BJ (cell line): ENCODE measurements at places on chromosomes 1 and 21. TPM values are rescaled to one million over a fixed set of nuclear protein-coding genes. Genes with fewer than 3 reads are reported as not detected.

Gene ADAM30
- polyA plus RNA-seq: not detected in 2 replicates

Gene OR10Z1
- polyA plus RNA-seq: not detected in 2 replicates

Gene LENEP
- polyA plus RNA-seq: not detected in 2 replicates

Gene TSSK3
- polyA plus RNA-seq: 0.39 and 0.42 TPM in 2 replicates

Gene TRABD2B
- polyA plus RNA-seq: not detected in 2 replicates

Gene LCE1D
- polyA plus RNA-seq: not detected in 2 replicates

Gene ACTL8
- 0.07 TPM in 2 replicates for polyA plus RNA-seq

Gene UBXN10
- polyA plus RNA-seq: not detected in 2 replicates

Gene SNX7
- polyA plus RNA-seq: 13.4 and 36.4 TPM in 2 replicates

GRCh38 chr1:229894532-229894931 lies 172.5 kb upstream of the GALNT2 start:
- no peak for DNase-seq

GRCh38 chr1:212152308-212152693 lies 116.8 kb downstream of the DTL start:
- DNase-seq: no peak

GRCh38 chr21:21605521-21605920 lies 607.3 kb downstream of the NCAM2 start:
- no peak for DNase-seq

GRCh38 chr1:65343286-65343685 lies 33.9 kb downstream of the DNAJC6 start:
- no peak for DNase-seq

DNA sequence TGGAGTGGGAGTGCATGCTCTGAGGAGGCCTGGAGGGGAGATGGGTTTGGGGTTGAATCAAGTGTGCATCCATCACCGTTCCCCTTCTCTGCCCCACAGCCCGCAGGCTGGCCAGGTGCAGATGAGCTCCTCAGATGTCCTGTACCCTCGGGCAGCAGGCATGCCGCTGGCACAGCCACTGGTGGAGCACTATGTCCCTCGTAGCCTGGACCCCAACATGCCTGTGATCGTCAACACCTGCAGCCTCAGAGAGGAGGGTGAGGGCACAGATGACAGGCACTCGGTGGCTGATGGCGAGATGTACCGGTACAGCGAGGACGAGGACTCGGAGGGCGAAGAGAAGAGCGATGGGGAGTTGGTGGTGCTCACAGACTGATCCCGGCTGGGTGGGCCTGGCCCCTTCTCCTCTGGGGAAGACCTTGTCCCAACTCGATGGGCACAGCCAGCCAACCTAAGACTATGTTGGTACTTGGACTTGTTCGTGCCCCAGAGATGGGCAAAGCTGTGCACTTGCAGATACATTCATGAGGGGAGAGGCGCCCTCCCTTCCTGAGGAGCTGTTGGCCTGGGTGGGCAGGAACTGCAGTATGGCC lies 26.0 kb downstream of the ETNK2 start:
- DNase-seq: no peak

DNA sequence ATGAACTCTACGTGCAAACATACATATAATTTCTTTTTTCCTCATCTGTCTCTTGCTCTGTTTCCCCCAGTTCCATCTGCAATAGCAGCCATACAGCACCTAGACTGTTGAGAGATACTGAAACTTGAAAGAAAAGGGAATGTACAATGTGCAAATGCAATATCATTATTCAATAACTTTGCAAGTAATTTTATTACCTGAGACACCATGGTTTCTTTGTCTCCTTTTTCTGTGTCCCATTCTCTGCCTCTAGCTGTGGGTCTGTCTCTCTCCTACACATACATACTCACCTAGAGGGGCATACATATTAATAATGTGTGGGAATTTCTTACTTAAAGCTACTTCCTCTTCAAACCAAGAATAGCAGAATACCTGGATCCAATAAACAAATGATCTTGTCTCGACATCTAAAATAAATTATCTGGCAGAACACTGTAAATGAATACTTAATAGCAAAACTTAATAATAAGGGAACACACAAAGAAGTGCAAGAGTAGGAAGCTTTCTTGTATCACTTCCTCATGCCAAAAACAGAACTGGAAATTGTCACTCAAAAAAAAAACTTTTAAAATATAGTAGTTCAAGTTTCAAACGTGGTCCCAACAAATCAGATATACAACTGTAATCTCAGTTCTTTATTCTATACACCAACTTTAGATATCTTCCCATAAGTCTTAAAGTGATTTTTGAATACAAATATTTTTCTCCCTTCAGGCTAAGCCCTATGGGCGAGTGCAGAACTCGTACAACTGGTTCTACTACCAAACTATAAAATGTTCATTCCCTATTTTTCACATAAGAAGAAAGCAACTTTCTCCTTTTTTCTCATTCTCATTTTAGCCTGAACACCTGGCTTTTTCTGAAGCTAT lies 194.6 kb downstream of the NRIP1 start:
- DNase-seq: no peak

- DNase-seq: no peak
These were observed 44.8 kb upstream of the TENT5C start for GRCh38 chr1:117561071-117561470.

GRCh38 chr1:181482521-181483284 lies 614 bp upstream of the CACNA1E start:
- no peak for DNase-seq

DNA sequence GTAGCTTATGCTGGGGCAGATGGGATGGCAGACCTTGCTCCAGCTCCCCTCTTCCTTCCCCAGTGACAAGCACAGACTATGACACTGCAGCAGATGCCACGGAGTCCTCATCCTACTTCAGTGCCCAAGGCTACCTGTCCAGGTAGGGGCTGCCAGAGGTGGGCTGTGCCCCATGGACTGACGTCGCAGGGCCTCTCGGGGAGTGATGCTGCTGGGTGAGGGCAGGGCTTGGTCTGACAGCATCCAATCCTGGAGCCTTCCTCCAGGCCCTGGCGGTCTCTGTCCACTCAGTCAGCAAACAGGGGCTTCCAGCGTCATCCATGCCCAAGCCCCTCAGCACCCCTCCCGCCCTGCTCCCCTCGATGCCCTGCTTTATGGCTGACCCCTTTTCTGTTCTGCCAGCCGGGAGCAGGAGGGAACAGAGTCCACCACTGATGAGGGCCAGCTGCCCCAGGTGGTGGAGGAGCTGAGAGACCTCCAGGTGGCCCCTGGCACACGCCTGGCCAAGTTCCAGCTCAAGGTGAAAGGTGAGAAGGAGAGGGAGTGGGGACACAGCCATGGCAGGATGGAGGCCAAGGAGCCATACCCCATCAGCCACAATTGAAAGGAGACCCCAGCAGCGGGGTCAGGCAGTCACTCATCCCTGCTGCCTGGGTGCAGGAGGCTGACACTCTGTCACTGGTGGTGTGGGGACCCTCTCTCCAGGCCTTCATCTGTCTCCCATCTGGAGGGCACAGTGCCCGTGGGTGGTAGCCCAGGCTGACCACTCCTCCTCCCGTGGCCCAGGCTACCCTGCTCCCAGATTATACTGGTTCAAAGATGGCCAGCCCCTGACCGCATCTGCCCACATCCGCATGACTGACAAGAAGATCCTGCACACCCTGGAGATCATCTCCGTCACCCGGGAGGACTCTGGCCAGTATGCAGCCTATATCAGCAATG lies 73.6 kb downstream of the TRIM11 start:
- DNase-seq: no peak

- no peak for DNase-seq
These were observed 6.9 kb upstream of the LRP8 start for GRCh38 chr1:53334781-53335180.

DNA sequence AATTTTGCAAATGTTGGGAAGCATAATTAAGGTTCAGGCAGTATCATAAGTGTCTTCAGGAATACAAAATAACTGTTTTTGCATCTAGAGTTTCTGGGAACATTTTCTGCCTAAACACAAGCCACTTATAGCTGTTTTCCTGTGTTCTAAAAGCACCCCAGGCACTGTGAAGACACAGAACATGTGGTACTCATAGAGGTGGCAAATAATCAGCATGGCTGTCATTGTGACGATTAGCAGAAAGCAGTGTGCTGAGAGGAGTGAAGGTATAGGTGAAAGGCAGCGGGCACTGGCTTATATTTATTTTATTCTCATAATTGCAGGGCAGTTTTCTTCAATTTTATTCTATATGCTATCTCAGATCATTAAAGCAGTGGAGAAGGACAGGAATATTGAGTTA lies 119.6 kb downstream of the LRRC53 start:
- DNase-seq: no peak

- no peak for DNase-seq
These were observed 97.1 kb downstream of the TRIM11 start for GRCh38 chr1:228309326-228310067.

DNA sequence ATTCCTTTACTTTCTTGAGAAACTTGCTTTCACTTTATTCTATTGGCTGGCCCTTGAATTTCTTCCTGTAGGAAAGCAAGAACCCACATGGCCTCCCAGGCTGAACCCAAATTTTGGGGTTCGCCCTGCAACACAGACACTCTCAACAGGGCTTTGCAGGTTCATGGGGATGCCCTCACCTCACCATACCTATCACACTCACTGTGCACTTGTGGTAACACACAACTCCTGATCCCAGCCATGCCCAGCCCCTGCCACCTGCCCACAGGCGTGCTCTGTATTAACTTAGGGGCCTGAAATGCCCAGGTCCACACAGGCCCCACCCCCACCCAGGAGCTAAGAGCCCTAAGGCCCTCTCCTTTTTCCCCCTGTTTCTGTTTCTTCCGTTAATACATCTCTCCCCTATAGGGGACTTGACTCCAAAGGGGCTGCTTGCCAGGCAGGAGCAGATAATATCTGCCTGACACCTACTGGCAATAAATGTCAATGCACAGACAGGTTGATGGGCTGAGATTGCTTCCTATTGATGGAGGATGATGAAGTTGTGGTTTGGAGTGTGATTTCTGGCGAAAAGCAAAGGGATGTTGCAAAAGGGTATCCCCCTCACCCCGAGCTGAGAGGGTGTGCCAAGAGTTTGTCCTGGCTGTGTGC lies 171.5 kb downstream of the AJAP1 start:
- DNase-seq: no peak

GRCh38 chr1:1354271-1355247 lies 3.8 kb downstream of the MXRA8 start:
- DNase-seq: no peak

- DNase-seq: no peak
These were observed 12.2 kb downstream of the NTNG1 start for GRCh38 chr1:107153014-107153413.

DNA sequence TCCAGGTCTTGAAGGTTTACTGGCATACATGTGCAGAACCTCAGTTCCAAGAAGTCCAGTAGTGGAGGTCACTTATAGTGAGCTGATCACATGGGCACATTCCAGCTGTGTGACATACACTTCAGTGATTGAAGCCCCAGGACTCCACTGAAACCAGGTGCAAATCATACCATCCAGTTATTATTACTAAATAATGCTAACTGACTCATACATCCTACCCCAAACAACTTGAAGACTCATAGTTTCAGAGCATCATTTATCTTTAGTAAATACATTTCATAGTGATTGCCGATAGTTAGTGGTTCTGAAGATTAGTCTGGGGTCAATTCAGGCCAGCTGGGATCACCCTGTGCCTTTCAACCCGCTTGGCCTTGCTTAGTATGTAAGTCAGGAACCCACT lies 137.9 kb upstream of the UBE2U start:
- DNase-seq: no peak

GRCh38 chr1:182857212-182857611 lies 18.1 kb downstream of the DHX9 start:
- DNase-seq: no peak

DNA sequence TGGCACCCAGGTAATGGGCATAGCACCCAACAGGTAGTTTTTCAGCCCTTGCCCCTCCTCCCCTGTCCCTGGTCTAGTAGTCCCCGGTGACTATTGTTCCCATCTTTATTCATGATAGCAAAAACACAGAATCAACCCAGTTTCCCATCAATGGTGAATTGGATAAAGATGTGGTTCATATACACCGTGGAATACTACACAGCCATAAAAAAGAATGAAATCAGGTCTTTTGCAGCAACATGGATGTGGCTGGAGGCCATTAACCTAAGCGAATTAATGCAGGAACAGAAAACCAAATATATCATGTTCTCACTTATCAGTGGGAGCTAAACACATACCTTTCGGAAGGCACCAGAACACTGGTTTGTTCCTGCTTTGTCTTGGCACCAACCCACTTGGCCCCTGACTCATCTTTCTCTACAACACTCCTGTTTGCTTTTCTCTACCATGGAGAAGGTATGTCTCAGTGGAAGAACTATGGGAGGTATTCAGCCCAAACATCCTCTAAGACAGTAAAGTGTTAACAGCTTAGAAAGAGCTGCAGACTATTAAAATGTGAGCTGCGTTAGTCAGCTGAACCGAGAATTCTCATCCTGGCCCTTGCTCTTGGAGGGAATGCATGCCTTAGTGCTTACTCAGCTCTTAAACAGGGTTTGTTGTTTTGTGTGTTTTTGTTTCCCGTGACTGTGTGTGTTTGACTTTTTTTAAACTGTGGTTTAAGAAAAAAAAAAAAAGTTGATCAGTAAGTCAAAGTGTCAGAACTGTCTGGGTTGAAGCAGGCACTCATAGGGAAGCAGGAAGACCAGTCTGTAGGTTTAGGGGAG lies 203.0 kb downstream of the TOMM20 start:
- peak; percentile 99 for DNase-seq

DNA sequence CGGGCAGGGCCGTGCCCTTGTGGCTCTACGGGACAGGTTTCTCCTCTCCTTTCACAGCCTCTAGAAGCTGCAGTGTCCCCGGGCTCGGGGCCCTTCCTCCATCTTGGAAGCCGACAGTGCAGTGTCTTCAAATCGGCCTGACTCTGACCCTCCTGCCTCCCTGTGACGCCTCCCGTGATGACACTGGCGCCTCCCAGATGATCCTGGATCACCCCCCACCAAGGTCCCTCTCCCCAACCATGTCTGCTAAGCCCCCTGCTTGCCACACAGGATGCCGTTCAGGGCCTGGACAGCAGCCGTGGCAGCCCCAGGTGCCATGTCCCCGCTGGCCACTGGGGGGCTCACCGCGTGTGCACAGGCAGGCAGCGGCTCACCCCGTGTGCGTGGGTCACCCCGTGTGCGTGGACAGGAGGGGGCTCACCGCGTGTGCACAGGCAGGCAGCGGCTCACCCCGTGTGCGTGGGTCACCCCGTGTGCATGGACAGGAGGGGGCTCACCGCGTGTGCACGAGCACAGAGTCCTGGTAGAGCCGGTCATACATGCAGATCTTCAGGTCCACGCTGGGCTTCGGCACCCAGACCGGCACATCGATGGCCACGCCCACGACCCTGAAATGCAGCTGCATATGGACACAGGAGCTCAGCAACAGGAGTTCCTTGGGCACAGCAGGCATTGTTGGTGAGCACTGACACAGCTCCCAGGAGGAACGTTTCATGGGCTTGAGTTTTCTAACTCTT lies 24.9 kb upstream of the TMEM52 start:
- no peak for DNase-seq

- DNase-seq: peak; percentile 52
These were observed 332.4 kb downstream of the CAMTA1 start for GRCh38 chr1:7117399-7118281.
